ENCODE measurements at places on chromosomes 2 and 18. TPM values are rescaled to one million over a fixed set of nuclear protein-coding genes. Genes with fewer than 3 reads are reported as not detected.

- no peak for DNase-seq
These were observed 14.1 kb downstream of the CRIM1 start for GRCh38 chr2:36369716-36370115.

DNA sequence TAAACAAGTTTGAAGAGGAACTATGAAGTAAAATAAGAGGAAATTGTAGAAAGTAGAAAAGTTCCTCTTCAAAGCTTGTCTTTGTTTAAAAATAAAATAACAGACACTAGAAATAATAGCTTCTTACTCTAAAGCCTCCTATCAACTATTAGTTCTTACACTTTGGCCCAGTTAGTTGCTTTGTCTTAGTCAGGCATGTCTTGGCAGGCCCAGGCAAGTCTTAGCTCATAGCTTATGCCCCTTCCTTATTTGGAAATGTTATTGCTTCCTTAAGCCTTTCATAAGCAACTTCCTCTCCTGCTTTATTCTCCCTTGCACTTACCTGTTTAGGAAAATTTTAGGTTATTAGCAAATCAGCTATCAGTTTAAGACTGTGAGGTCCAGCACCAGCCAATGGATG is 950.6 kb upstream of the LRATD1 start:
- no peak for DNase-seq

GRCh38 chr2:118521960-118522359 is 325.5 kb downstream of the EN1 start:
- DNase-seq = no peak

FSHR gene
- 0.42 TPM for total RNA-seq

ACOXL gene
- total RNA-seq = not detected

GATA6 gene
- 95.3 TPM for total RNA-seq

All from heart left ventricle (tissue), 16 donors.